ENCODE measurements at places on chromosomes 12 and 14. TPM values are rescaled to one million over a fixed set of nuclear protein-coding genes. Genes with fewer than 3 reads are reported as not detected.
A peak's percentile ranks its signal among the peaks of the same experiment; 100 is the strongest.

- no peak for DNase-seq
Observed at GRCh38 chr14:76742966-76743365, 18.3 kb upstream of the VASH1 start.

DNA sequence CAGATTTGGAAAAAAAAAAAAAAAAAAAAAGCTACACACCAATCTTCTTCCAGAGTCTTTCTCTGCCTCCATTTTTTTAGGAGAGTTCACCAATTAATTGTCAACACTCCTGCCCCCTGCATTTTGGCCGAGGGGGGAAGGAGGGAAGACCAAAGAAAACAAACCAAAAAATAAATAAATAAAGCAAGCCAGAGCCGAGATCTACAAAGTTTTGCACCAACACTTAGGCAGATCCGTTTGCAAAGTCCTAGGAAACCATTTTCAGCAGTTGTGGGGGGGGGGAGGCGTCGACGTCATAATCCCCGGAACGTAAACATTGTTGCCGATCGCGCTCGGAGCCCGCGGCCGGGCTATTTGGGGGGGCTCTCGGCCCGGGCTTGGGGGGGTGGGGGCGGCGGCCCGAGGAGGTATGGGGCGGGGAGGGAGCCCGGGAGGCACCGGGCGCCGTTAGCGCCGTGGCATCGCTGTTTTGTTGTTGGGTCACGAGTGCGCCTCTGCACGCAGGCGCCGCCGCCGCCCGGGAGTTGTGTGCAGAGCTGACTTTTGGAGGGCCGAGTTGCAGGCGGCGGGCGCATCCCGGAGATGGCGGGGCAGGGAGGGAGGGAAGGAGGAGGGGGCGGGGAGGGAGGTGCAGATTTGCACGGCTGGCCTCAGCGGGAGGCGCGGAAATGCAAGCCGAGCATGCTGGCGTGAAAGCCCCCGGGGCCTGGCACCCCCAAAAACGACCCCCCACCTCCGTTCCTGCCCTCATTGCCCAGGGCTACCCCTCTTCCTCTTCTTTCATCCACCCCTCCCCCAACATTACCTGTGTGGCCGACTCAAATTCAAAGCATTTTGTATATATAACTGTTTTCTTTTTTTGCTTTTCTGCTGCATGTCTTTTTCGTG is 598 bp downstream of the KDM2B start:
- peak; percentile 77 for DNase-seq

- DNase-seq: no peak
Observed at GRCh38 chr12:127293507-127294310, 973.3 kb upstream of the TMEM132C start.

GRCh38 chr12:7832059-7832696 is 40.5 kb downstream of the SLC2A14 start:
- DNase-seq: peak; percentile 14

DNA sequence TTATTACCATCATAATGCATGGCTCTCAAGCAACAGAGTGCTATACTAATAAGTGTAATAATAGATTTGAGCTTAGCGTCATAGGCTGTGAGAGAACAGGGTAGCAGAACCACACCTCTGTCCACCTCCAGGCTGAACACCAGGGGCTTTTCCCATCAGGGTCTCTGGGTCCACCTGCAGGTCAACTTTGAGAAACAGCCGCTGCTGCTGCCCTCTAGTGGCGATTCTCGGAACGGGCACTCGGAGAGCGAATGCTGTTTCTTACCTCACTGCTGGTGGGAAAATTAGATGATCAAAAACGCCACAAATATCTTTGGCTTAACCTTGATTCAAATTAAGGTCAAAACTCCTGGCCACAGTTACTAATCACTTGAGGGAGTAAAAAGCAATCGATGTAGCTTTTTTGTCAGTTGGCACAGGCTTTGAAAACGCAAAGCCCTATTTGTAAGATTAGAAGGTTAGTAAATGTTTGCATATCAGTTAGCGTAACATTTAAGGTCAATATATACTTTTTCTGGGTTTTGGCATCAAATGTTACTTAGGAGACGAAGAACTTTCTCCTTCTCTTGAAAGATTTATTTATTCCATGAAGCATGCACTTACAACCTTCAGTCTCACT is 127.9 kb upstream of the TMEM132D start:
- DNase-seq: peak; percentile 40

DNA sequence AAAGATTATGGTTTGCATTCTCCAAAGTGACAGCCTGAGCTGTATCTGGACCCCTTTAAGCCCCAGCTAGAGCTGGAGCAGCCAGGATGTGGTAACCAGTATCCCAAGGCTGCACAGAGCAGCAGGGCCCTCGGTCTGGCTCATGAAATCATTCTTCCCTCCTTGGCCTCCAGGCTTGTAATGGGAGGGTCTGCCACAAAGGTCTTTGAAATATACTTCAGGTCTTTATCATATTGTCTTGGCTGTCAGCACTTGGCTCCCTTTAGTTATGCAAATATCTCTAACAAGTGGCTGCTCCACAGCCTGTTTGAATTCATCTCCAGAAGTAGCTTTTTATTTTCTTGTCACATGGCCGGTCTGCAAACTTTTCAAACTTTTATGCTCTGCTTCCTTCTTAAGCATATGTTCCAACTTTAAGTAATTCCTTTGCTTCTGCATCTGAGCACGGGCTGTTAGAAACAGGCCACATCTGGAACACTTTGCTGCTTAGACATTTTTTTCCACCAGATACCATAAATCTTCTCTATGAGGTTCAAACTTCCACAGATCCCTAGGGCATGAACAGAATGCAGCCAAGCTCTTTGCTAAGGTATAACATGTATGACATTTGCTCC is 663.4 kb upstream of the MIS18BP1 start:
- DNase-seq: no peak

- peak; percentile 75 for DNase-seq
Observed at GRCh38 chr14:95507174-95507573, 9.3 kb downstream of the SYNE3 start.

GRCh38 chr12:70577283-70577634 is 60.0 kb downstream of the PTPRB start:
- DNase-seq: no peak

DNA sequence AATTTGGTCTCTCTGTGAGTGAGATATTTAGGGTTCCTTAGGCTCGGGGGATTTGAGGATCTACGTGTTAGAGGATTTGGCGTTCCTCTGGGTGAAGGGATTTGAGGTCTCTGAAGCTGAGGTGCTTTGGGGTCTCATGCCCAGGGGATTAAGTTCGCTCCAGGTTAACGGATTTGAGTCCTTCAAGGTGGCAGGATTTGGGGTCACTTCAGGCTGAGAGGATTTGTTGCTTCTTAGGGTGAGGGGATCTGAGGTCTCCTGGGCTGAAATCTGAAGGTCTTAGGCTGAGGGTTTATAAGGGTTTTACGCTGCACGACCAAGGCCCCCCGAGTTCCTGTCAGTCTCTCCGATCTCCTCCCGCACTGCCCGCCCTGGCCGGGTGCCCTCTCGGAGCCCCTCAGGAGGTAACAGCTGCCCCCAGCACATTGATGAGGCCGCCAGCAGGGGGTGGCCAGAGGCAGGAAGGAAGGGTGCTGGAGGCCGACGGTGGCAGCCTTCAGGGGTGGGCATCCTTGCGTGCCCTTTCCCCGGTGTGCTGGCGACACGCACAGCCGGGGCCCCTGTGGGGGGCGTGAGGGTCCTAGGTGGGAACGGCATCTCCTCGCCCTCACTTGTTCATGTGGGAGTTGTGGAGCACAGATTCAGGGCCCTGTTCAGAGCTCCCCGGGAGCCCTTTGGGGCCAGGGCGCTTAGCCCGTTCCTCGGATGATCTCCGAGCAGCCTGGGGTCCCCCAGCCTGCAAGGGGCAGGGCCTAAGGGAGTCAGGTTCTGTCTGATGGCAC is 14.3 kb downstream of the CEP170B start:
- no peak for DNase-seq

DNA sequence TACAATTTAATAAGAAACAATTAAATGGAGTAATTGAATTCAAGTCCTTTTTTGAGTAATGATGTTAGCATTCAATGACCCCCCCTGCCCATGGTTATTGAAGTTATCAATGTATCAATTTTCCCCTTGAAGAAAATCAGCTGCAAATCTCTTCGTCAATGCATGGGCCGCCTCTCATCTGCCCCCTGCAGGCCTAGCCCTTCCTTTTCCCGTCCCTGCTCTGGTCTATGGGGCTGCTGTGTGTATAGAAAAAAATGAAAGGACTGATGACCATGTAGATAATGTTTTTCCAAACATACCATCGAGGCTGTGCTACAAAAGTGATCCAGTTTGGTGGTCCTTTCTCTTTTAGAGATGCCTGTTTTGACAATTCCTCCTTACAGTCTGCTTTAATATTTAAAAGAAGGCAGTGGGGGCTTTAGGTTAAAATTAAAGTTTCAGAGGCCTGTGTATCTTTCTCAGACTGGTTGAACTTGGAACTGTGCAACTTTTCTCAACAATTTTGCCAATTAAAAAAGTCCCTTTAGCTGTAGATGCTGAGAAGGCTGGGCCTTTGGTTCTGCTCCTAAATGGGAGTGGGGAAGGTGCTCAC is 98.4 kb downstream of the APAF1 start:
- no peak for DNase-seq

DNA sequence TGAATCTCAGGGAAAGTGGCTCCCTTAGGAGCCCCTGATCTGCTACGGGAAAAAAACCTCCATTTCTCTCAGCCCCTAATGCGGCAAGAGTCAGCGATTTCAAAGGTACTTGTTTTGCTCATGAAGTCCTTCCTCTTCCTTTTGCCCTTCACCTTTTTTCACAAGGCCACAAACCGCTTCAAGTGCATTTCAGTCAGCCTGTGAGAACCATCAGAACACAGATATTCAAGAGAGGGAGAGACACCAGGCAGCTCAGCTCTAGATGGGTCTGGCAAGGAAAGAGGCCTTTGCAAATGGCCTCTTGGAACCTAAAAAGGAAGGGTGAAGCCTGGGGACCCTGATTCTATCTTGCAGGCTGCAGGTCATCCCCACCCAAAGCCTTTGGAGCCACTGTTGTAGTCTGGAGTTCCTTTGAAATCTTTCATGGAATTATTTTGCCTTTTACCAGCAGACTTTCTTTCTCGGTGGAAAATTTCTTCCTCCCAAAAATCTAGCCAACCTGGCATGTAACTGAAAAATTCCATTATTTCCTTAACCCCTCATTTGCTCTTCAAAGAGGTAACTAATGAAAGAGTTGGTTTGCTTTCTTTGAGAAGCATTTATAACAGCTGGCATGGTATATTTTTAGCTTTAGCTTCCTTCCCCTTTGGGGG is 145.0 kb downstream of the SAMD4A start:
- no peak for DNase-seq

GRCh38 chr12:100651694-100652093 is 78.2 kb downstream of the GAS2L3 start:
- no peak for DNase-seq

GRCh38 chr12:70598467-70599193 is 38.6 kb downstream of the PTPRB start:
- DNase-seq: no peak

GRCh38 chr12:104520242-104520900 is 63.6 kb downstream of the CHST11 start:
- DNase-seq: no peak

GRCh38 chr12:68479896-68480291 is 130.8 kb upstream of the RAP1B start:
- DNase-seq: no peak

DNA sequence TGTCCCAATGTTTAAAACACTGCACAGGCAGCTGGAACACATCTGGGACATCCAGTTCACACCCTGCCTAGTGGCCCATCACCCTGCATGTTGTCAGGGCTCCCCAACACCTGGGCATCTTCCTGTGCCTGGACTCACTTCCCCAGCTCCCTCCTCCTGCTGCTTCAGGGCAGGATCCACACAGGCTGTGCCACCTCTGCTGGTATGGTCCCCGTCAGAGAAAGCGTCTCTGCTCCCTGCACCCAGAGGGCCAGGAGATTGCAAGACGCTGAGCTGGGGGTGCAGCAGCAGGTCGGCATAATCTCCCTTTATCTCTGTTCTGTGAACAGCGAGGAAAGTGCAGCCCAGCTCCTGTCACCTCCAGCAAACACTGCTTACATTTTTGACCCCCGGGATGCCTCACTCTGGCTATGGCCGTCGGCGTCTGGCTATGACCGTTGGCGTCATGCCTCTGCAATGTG is 124.3 kb downstream of the ADGRD1 start:
- no peak for DNase-seq

DNA sequence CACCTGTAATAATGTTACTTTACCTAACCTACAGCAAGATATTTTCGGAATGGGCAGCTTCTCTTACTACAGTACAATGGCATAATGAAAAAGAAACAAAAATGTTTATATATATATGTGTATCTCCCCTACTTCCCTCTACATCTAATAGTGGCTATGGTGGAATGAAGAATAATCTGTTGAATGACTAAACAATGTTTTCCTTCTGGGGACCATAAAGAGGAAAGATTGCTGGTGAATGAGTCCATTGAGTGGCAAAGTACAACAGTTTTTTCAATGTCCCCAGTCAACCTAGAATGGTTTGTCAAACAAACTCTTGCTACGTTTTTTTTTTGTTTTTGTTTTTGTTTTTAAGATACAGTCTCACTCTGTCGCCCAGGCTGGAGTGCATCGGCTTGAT is 47.2 kb downstream of the RALGAPA1 start:
- DNase-seq: no peak

DNA sequence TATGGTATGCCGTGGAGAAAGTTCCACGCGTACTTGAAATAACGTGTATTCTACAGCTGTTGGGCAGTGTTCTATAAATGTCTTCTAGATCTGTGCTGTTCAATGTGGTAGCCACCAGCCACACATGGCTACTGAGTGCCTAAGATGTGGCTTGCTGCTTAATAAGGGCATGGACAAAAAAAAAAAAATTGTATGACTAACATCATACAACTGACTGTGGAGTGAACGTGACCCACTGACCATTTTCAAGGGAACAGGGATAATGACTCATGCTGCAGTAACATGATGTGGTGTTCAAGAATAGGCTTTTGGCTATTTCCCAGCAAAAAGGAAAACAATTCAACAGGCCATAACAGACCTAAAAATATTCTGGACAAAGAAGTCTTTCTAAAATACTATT is 13.0 kb downstream of the ATG14 start:
- no peak for DNase-seq

DNA sequence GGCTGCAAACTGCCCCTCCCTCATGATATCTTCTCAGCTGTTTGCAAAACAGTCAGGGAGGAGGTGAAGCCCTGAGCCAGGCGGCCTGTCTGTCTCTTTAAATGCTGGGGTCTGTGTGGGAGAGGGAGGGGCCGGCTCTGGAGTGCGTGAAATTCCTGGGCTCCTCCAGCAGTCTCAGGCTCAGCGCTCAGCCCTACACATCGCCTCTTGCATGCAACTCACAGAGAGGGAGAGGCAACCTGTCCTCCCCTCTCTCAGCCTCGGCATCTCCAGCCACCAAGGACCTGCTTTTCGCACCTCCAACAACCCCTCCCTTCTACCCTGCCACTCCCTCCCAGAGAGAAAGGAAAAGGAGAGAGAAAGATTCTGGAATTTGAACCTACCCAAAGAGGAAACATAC is at the start of gene NRXN3:
NRXN3 (plus strand) TSS at position 171 of the 400 bp plus-strand sequence. CDS start 72,721 bp downstream, outside the sequence.
- no peak for DNase-seq

- no peak for DNase-seq
Observed at GRCh38 chr12:18562531-18562930, 175.3 kb downstream of the PLCZ1 start.

GRCh38 chr12:123139926-123140675 is 10.8 kb downstream of the PITPNM2 start:
- DNase-seq: no peak

- no peak for DNase-seq
Observed at GRCh38 chr12:87929346-87929745, 99.9 kb downstream of the C12orf50 start.

- DNase-seq: no peak
Observed at GRCh38 chr12:77152623-77153193, 87.3 kb upstream of the E2F7 start.

The PTGDR gene
- 0.33 TPM for polyA plus RNA-seq

The GPR68 gene
- polyA plus RNA-seq: 0.54 TPM

The FAM186B gene
- 0.04 TPM for polyA plus RNA-seq

The CDCA3 gene
- 0.45 TPM for polyA plus RNA-seq

The GLI1 gene
- 0.45 TPM for polyA plus RNA-seq

The SMOC1 gene
- 1.1 TPM for polyA plus RNA-seq

Data from heart right ventricle (tissue), 16 donors.